ENCODE measurements at places on chromosomes 12 and 14.

DNA sequence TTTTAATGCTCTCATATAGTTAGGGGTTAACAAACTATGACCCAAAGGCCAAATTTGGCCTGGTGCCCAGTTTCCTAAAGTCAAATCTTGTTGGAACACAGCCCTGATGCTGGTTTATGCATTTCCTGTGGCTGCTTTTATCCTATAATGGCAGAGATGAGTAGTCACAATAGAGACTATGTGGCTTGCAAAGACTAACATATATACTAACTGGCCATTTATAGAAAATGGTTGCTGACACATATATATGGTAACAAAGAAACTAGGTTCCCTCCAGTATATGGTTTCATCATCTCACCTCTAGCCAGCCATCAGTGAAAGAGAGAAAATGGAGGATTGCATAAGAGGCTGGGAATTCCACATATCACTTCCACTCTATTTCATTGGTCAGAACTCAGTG, 10.8 kb downstream of the NAV3 start:
- DNase-seq: no peak

DNA sequence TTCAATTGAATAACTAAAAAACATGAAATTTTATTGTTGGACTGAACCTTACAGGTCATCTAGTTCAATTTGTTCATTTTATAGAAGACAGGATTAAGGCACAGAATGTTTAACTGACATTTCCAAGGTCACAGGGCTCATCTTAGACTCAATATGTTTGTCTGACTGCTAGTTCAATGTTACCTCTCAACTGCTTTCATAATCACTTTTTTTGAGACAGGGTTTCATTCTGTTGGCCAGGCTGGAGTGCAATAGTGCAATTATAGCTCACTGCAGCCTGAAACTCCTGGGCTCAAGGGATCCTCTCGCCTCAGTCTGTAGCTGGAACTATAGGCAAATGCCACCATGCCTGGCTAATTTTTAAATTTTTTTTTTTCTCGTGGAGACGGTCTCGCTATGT, 24.4 kb upstream of the ITGA5 start:
- DNase-seq: no peak

DNA sequence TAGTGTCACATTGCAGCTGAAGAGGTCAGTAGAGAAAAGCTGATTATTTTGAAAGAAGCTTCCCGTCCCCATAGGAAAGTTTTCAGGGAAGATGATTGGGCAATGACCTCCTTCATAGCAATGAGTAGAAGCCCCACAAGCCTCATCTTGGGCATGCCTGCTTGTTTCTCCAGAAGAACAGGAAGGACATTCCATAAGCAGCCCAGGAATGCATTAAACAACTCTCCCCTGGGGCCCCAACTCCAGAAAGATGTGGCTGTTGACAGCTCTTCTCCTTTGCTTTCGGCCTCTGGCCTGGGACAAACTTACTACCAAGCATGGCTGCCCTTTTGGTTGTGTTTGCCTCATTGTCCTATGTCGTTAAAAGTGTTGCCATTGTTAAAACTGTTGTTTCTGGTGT, 5.7 kb upstream of the VDR start:
- no peak for DNase-seq

- peak; percentile 67 for DNase-seq
These were observed 5.7 kb downstream of the PTHLH start for GRCh38 chr12:27966870-27967269.

- no peak for DNase-seq
These were observed 18.4 kb downstream of the CMKLR1 start for GRCh38 chr12:108320507-108321293.

GRCh38 chr12:40335991-40336390, 111.2 kb downstream of the LRRK2 start:
- no peak for DNase-seq

DNA sequence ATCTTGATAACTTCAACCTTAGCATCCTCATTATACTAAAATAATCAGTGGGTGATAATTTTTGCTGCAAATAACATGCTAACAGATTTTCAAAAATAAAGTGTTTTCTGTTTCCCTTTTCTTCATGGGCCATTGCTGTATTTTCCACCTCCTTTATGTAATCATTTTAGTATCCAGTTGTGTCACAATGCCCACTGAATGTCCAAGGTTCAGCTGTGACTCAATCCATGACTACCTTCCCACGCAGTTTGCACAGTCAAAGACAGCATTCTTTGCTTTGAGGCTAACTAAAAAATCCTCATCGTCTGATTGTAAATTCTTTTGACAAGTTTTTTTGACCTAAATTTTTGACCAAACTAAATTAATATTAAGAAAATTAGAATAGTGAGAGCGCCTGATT, 474.1 kb downstream of the FLRT2 start:
- peak; percentile 1 for DNase-seq

- DNase-seq: no peak
These were observed 17.0 kb upstream of the CFAP54 start for GRCh38 chr12:96472384-96472783.

Measured in activated CD4-positive, alpha-beta T cell treated with anti-CD3 and anti-CD28 coated beads, Interleukin-10, Interleukin-2, amounts not matched to agents 100 ng/mL and 50 ng/mL, durations not matched to agents 16 hours and 8 hours (primary cell).